Activated CD4-positive, alpha-beta T cell treated with anti-CD3 and anti-CD28 coated beads, Interleukin-10, Interleukin-2, amounts not matched to agents 100 ng/mL and 50 ng/mL, durations not matched to agents 16 hours and 8 hours (primary cell): ENCODE measurements at places on chromosomes 6 and 20.

GRCh38 chr6:14818422-14818884 lies 427.4 kb upstream of the JARID2 start:
- no peak for DNase-seq

GRCh38 chr6:108714101-108714765 lies 134.0 kb upstream of the ARMC2 start:
- DNase-seq = peak; percentile 45

GRCh38 chr6:149642829-149643580 lies 5.5 kb downstream of the KATNA1 start:
- no peak for DNase-seq

DNA sequence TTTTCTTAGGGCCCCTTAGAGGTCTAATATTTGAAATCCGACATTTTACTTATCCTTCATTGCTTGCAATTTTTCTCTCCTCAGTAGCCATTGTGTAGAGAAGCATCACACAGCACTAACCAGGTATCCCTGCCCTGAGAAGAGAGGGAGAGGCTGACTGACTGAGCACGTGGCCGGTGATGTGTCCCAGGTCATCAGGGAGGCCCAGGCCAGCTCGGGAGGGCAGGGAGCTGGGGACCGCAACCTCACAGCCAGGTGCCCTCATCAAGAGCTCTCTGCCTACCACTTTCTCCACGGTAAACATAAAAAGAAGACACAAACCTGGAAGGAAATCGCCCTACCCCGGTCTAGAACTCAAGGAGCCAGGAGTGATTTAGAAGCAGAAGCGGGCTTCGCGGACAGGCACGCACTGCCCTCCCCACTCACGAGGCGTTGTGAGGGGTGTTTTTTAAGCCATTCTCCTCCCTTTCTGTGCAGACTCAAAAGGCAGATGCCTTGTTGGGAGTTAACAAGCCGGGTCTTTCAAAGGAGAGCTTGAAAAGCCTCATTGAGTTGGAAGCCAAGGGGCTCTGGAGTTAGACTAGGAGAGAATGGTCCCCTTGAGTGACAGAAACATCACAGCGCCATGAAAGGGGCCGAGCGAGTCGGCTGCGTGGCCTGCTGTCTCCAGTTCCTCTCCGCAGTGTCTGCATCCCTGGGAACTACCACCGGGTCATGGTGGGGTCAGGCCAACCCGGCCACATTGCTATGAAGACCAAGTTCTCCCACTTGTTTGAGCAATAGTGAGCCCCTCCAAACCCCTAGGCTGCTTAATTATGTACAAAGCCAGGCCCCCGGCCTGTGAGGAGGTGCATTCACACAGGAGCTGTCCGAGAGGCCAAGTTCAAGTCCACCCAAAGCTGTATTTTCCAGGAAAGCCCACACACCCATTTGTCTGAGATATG lies 285.4 kb downstream of the CDH4 start:
- no peak for DNase-seq

GRCh38 chr6:5832668-5833067 lies 174.1 kb downstream of the NRN1 start:
- DNase-seq = no peak

DNA sequence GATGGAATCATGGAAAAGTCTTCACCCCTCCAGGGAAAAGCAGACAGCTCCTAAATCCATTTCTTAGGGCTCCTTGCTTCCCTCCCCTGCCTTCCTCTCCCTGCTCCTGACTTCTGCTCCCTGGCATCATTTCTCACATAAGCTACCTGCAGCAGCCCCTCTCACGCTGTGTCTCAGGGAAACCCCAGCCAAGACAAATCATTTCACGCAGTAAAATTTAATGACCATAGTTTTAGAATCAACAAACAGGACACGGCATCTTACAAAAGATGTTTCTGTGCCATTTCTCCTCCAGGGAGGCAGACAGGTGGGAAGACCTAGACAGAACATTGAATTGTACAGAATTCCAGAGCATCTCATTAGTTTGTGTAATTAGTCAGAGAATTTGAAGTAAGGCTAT lies 16.5 kb upstream of the FOXQ1 start:
- no peak for DNase-seq

GRCh38 chr6:74044417-74045096 lies 348.6 kb downstream of the CD109 start:
- DNase-seq = no peak

GRCh38 chr20:25273046-25273445 lies 25.2 kb downstream of the PYGB start:
- no peak for DNase-seq

GRCh38 chr6:3227363-3228045 lies at the start of gene TUBB2B:
TUBB2B (minus strand) TSS chr6:3227653; CDS start chr6:3227543, 110 bp downstream.
- no peak for DNase-seq
